Omental fat pad (tissue), 4 donors: ENCODE measurements at places on chromosomes 4 and X. TPM values are rescaled to one million over a fixed set of nuclear protein-coding genes. Genes with fewer than 3 reads are reported as not detected.

The TMEM144 gene
- total RNA-seq: 13.2 TPM

The PHKA1 gene
- total RNA-seq: 5.7 TPM

DNA sequence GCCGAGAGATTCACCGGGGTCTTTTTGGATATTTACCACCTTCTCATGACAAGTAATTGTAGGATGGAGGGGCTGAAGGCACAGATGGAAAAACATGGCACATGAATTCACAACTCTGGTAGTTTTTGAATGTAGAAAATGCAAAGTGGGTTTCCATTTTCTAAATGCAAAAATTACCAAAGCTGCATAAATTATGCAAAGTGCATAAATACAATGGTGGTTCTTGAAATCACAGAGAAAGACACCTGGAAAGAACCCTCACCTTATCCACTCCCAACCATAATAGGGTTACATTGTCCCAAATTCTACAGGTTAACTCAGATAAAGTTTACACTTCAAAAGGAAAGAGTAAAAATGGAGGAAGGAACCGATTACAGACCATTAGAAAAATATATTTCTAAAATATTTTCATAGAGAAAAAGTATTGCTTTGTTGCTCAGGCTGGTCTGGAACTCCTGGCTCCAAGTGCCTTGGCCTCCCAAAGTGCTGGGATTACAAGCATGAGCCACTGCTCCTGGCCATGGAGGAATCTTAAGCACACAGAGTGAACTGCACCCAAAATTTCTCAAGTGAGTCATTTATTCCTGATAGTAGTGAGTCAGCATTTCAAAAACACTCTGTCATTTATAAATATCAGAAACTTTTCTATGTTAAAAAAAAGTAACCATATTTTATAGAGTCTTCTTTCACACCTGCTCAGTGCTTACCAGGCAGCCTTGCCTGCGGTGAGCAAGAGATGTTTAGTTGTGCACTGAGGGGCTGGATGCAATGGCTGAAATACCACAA lies 101.4 kb downstream of the FIP1L1 start:
- no peak for DNase-seq

DNA sequence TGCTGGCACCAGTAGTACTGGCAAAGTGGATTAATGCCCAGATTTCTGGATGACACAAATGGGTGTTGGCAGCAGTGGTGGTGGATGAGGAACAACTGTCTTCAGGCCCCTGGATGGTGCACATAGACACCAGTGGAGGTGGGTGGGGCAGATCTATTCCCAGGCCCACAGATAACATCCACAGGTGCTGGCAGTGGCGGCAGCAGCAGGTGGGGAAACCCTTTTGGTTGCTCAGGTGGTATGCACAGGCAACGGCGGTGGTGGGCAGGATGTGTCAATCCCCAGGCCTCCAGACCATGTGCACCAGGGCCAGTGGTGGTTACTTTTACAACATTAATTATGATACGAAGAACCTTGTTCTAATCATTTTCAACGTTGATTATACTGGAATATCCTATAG lies 48.9 kb upstream of the FAT4 start:
- no peak for DNase-seq

GRCh38 chr4:41135801-41136200 lies 78.5 kb downstream of the APBB2 start:
- no peak for DNase-seq
